ENCODE measurements at places on chromosomes 11 and 22. TPM values are rescaled to one million over a fixed set of nuclear protein-coding genes. Genes with fewer than 3 reads are reported as not detected.

TNNT3 gene
- total RNA-seq = 0.15 TPM

MS4A15 gene
- total RNA-seq = not detected

UPK3A gene
- not detected for total RNA-seq

CHST1 gene
- total RNA-seq = 1.5 TPM

HRAS gene
- total RNA-seq = 143 TPM

P2RX6 gene
- total RNA-seq = 0.50 TPM

KLHL35 gene
- total RNA-seq = 1.0 TPM

C11orf97 gene
- not detected for total RNA-seq

OR2AG1 gene
- not detected for total RNA-seq

PANX3 gene
- not detected for total RNA-seq

MS4A3 gene
- total RNA-seq = not detected

OR51E2 gene
- not detected for total RNA-seq

OR52N4 gene
- not detected for total RNA-seq

SYT12 gene
- 22.3 TPM for total RNA-seq

PHOX2A gene
- not detected for total RNA-seq

C11orf58 gene
- 206 TPM for total RNA-seq

OR51A2 gene
- not detected for total RNA-seq

DDI1 gene
- not detected for total RNA-seq

HEPHL1 gene
- total RNA-seq = not detected
